ENCODE measurements at places on chromosomes 12 and 14.
A peak's percentile ranks its signal among the peaks of the same experiment; 100 is the strongest.

DNA sequence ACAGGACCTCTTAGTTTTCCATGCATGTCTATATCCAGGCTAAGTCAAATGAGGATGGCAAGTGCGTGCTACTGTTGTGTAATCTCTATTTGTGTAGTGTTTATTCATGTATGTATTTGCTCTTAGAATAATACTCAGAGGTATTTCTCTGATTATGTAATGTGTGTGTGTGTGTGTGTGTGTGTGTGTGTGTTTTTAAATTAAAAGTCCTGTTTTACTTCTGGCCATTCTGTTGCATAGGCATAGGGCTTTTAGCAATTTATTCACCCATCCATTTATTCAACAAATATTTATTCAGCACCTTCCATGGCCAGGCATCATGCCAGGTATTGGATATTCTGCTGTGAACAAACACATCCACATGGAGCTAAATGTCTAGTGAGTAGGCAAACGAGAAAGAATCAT is 63.5 kb downstream of the PELI2 start:
- no peak for DNase-seq

- DNase-seq, result no peak
Observed at GRCh38 chr12:24901576-24902461, 47.1 kb downstream of the BCAT1 start.

- DNase-seq, result no peak
Observed at GRCh38 chr12:5575987-5576386, 144.1 kb downstream of the NTF3 start.

DNA sequence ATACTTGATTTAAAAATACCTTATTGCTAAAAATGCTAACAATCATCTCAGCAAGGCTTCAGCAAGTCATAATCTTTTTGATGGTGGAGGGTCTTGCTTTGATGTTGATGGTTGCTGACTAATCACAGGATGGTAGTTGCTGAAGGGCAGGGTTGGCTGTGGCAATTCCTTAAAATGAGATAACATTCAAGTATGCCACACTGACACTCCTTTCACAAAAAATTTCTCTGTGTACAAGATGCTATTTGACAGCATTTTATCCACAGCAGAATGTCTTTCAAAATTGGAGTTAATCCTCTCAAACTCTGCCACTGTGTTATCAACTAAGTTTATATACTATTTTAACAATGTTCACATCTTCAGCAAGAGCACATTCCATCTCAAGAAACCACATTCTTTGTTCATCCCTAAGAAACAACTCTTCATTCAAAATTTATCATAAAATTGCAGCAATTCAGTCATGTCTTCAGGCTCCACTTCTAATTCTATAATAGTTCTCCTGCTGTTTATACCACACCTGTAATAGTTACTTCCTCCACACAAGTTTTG is 16.1 kb downstream of the SCAF11 start:
- no peak for DNase-seq

DNA sequence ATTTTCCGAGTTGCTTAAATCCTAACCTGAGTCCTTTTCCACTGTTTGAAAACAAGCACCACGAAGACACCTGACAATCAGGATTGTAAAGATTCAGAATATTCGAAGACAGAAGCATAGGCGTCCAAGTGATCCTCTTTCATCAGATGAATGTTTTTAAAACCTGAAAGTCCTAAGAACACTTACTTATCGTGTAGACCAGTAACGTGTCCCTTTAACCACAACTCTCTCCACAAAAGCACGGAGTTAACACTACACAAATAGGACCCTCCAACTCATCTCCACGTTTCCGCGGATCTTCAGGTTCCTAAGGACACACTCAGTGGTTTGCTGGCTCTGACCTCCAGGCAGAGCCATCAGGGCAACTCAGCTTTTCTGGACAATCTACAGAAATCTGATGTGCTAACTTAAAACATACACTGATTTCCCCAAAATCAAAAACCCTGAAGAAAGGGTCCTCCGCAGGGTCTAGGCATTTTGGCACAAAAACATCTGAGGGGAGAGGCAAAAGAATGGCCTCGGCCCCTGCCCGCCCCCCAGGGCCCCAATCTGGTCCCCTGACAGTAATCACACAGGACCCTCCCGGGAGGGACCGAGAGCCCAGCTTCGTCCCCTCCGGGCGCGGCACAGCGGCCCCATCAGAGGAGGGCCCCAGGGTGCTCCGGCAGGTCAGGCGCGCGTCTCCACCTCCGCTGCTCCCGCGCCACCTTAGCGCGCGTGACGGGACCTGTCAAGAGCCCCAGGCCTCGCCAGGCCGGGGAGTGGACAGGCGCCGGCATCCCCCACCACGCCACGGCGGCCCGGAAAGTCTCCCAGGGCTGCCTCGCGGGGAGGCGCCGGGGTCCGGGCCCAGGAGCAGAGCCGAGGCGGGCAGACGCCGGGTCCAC is 925 bp downstream of the DICER1 start:
- DNase-seq, result peak; percentile 14

DNA sequence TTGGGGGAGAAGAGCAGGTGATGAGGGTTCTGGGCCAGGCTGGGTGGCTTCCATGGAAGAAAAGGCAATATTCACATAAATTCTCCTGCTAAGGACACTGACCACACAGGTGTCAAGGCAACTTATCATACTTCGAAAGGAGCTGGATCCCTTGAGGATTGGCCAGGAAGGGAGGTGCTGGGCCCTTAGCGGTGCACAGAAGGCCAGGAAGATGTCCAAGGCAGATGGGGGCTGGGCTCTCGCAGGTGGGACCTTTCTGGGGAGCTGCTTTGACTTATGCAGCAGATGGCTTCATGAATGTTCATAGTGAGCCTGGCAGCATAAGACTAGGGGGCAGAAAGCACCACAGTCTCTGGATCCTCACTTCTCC is 3.9 kb downstream of the CD63 start:
- DNase-seq, result no peak

GRCh38 chr12:6358881-6359280 is 16.5 kb downstream of the SCNN1A start:
- no peak for DNase-seq

DNA sequence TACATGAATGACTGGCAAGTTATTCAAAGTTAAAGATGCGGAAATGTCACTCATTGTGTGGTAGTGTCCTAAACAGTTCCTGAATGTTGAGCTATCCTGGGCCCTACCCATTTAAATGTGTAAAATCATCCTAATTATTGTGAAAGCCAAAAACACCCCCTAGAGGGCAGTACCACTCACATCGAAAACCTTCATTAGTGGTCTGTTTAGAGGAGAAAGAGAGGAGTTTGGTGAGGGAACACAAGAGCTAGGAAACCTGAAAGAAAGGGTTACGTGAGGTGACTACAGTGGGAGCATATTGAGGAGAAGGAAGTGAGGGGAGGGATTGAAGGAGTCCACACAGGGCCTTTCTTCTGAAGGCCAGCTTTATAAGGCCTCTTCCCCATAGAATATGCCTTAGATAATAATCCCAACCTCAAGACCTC is 2.5 kb upstream of the TEP1 start:
- no peak for DNase-seq

GRCh38 chr12:12614342-12614741 is 2.7 kb downstream of the CREBL2 start:
- no peak for DNase-seq

DNA sequence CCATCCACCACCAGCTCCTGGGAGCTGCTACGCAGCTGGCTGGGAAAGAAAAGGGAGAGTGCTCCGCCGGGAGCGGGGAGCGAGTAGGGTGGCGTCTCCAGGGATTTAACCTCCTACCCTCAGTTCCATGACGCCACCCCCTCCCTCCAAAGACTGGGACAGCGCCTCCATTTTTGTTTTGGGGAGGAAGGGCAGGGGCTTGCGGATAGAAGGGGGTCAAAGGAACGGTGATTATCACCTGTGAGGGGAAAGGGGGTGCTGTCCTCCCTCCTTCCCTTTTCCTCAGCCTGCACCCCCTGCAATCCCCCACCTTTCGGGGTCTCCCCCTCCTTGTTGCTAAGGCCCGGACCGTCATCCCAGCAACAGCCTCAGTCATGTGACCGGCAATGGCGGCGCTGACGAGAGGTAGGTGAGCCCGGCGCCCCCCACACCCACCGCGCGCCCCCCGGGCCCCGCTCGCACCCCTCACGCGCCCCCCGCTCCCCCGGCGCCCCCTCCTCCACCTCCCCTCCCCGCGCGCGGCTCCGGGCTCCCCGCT is at the start of gene DTX3:
DTX3 (plus strand) TSS at position 371 of the 538 bp plus-strand sequence. CDS start 1,694 bp downstream, outside the sequence.
- DNase-seq, result no peak

DNA sequence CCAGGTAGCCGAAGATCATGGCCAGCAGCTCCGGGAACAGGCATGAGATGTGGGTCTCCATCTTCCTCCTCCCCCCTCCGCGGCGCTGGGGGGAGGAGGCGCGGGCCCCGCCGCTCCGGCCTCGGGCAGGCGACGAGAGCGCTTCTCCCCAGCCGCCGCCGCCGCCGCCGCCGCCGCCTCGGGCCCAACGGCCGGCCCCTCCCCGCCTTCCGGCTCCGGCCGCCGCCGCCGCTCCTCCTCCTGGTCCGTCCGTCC is 448 bp downstream of the FBXL14 start:
- no peak for DNase-seq

GRCh38 chr12:92784797-92785562 is 82.2 kb downstream of the PLEKHG7 start:
- DNase-seq, result no peak

GRCh38 chr12:25976289-25976688 is 17.8 kb downstream of the RASSF8 start:
- DNase-seq, result no peak

DNA sequence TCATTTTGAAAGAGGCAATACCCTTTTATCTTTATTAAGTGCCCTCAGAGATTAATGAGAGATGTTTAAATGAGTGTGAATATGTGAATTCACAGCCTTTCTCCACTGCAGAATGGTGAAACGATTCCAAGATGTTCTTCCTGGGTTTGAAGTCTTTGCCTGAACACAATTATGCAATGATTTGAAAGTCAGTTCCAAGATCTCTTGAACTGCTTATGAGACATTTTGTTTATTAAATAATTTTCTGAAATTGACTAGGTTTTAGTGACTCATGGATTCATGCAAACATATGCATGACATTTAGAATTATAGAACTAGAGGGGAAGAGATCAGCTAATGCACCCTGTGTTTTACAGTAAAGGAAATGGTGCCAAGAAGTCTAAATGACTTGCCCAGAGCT is 118.1 kb upstream of the SLC38A2 start:
- no peak for DNase-seq

DNA sequence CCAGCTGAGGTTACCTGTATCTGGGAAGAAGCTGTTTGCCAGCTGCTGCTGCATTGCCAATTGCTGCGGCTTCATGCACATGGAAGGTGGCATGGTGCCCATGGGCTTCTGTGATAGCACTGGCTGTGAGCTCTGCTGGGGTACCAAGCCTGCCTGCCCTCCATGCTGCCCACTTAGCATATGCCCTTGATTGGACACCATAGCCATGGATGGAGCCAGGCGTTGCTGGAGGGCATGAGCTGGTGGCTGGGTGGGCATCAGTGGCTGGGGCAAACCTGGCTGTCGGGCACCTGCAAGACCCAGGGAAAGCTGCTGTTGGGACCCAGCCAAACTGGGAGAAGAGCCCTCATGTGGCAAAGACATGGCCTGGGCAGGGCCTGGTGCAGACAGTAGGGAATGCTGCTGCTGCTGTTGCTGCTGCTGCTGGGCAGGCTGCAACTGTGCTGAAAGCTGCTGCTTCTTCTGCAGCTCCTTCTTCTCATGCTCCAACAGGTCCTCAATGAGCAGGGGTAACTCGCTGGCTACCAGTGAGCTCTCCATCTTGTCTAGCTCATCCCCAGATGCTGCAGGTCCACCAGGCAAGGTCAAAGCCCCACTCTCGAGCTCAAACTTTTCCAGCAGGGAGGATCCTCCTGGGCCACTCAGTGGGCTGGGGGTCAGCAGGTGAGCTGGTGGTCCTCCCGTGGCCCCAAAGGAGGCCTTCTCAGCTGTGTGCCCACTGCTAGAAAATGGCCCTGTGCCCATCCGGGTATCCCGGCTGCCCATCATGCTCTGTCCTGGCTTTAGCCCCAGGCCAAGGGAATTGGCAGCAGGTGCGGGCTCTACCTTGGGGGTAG is 18.8 kb upstream of the PRKAG1 start:
- no peak for DNase-seq

DNA sequence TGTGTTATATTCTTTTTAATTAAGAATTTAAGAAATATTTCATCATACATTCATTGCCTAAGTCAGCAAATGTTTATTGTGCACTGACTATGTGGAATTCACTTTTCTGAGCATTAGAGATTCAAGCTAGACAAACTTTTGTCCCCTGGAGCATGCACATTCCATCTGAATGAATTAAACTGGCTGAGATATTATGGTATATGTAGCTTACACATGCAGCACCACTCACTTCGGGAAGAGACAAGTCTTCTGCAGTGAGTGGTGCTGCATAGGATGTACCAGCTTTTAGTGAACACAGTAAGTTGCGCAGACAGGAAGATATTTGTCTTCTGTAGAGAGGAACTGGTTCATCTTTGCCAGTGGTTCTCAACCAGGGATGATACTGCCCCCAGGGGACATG is 318.4 kb downstream of the SYT1 start:
- DNase-seq, result no peak

DNA sequence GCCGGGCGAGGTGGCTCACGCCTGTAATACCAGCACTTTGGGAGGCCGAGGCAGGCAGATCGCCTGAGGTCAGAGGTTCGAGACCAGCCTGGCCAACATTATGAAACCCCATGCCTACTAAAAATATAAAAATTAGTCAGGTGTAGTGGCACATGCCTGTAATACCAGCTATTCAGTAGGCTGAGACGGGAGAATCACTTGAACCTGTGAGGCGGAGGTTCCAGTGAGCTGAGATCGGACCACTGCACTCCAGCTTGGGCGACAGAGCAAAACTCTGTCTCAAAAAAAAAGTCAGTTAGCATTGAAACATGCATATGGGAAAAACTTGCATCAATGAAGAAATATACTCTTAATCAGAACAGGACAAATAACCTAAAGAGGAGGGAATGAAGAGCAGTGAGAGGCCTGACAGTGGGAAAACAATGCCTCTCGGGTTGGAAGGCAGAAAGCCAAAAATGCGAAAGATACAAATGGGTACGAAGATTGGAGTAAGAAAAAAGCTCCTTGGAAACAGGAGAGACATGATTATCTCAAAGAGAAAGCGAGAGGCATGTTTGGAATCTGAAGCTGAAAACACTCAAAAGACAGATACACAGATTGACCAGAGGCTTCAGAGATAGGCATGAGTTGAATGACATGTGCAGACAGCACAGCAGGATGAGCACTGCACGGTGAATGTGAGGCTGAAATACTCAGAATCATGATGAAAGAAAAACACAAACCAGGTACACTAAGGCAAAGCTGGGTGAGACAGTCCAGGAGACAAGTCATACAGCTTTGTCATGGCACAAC is 30.6 kb downstream of the RESF1 start:
- DNase-seq, result no peak

GRCh38 chr12:85191-85666 is 18.7 kb downstream of the IQSEC3 start:
- no peak for DNase-seq

DNA sequence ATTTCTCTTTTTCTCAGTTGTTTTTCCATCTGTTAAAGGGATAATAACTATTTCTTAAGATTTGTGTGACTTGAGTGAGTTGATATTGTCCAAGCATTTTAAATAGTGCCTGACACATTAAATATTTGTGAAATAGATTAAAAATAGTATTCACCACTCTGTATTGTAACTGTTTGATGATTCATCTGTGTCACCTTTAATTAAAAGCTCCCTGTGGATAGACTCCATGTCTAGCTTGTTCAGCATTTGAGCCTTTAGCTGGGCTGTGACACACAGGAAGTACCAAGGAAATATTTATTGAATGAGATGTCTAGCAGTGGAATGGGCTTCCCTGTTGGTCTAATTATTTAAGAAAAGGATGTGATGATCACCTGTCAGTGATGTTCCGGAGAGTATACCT is 1.8 kb upstream of the GLIPR1L2 start:
- no peak for DNase-seq

GRCh38 chr12:5447320-5447719 is 15.4 kb downstream of the NTF3 start:
- no peak for DNase-seq

All from stimulated activated CD4-positive, alpha-beta T cell treated with anti-CD3 and anti-CD28 coated beads, Interleukin-15, amount 100 ng/mL, for 48 hours (primary cell).